NCI-H226 (cell line): ENCODE measurements at places on chromosomes 7 and 10.
A peak's percentile ranks its signal among the peaks of the same experiment; 100 is the strongest.

DNA sequence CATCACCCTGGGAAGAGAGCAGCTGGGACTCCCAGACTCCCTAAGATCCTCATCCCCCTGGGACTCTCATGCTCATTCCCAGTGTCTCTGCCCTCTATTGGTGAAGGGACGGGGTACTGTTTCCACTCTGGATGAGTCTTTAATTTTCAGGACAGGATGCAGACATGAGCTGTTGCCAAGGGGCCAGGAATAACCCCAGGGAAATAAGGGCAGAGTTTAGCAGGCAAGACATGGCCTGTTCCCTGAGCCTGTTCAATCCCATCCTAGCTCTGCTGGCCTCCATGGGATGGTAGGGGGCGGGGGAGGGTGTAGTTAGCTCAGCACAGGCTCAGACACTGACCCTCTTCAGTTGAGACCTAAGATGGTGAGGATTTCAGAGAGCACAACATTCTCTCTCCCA is 14.0 kb downstream of the C10orf105 start:
- no peak for DNase-seq

DNA sequence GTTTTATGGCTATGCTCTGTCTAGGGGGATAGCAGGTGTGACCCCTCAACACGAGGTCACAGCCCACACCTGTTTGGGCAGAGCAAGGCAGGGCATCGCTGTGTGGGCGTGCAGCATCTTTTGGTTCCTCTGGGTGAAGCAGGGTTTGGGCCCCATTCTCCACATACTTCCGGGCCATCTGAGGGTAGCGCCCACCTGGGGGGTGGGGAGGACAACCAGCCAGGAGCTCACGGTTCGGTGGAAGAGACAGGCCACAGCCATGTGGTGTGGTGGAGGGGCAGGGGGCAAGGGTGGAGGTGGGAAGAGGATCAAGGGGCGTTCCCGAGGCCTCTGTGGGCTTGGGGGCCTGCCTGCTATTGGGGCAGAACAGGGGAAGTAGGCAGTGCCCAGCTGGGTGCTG is 2.4 kb downstream of the SH2B2 start:
- DNase-seq, result no peak

DNA sequence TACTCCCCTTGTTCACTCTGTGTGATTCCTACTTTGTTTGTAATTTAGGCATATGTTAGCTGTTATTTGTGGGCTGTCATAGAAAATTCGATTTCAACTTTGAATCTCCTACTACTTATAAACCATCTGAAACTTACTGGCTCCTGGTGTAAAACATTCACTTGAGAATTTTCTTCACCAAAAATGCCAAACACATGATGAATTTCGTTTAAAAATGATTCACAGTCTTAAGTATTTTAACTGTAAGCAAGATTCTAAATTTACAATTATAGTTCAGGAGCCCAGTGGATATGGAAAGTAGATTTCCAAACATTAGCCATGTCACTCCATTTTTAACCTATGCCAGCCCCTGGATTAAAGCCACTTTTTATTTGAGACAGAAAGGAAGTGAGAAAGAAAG is 3.1 kb downstream of the CPED1 start:
- peak; percentile 35 for DNase-seq

DNA sequence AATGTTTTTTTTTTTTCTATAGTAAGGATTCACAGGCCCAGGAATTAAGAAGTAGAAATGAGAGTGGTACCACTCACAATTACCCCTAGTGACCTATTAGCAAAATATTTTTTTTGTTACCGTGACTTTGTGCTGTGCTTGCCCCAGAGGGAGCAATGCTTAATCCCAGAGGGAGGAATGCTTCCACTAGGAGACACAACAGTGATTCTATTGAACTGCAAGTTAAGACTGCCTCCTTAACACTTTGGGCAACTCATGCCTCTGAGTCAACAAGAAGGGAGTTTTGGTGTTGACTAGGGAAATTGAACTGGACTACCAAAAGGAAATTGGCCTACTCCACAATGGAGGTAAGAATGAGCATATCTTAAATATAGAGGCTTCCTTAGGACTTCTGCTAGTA is 17.2 kb upstream of the MEOX2 start:
- DNase-seq, result no peak

DNA sequence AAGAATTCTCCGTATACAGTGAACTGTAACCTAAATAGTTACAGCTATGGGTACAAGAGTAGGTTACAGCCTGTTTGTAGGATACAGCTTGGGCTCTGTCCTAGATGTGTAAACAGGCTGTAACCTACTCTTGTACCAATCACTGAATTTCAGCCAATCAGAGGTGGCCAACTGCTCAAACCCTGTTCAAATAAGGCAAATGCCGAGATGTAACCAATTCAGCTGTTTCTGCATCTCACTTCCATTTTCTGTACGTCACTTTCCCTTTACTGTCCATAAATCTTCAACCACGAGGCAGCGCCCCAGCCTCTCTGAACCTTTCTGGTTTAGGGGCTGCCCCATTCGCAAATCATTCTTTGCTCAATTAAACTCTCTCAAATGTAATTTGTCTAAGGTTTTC is 8.3 kb upstream of the MMP21 start:
- no peak for DNase-seq

DNA sequence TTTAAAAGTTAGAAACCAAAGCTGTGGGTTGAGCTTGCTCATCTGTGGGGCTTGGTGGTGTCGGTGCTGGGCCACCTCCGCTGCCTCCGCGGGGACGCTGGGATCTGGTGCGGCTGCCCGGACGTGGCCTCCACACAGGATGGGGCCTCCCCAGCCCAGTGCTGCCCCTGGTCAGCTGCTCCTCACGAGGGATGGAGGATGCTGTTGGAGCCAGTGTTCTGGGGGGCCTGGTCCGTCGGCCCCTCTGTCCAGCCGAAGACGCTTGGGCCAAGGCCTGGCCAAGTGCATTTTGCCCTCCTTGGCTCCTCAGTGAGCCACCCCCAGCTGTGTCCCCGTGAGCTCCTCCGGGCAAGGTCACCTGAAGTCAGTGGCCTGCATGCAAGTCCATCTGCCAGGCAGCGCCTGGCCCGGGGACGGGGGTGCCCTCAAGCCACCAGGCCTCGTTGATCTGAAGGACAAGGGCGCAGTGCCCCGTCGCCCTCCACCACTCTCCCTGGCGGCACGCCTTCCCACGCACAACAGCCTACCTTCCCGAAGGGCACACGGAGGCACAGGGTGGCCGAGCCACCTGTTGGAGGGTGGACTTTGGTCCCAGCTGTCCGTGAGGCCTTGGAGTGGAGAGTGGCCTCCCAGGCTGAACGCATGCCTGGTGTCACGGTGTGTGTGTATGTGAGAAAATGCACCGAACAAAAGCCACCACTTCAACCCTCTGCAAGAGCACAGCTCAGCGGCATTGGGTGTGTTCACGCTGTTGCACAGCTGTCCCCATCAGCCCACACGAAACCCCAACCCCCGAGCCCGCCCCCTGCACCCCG is 27.3 kb downstream of the KNDC1 start:
- no peak for DNase-seq

DNA sequence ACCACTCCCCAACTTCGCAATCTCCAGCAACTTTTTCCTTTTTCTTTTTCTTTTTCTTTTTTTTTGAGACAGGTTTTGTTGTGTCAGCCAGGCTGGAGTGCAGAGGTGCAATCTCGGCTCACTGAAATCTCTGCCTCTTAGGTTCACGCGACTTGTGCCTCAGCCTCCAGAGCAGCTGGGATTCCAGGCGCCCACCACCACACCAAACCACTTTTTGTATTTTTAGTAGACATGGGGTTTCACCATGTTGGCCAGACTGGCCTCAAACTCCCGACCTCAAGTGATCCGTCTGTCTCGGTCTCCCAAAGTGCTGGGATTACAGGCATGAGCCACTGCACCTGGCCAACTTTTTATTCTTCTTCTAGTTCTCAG is 55.0 kb downstream of the KIAA1549 start:
- no peak for DNase-seq

GRCh38 chr10:72466018-72466417 is 111.3 kb upstream of the DNAJB12 start:
- no peak for DNase-seq

- DNase-seq, result no peak
Observed at GRCh38 chr7:133590795-133591194, 337.9 kb downstream of the EXOC4 start.

DNA sequence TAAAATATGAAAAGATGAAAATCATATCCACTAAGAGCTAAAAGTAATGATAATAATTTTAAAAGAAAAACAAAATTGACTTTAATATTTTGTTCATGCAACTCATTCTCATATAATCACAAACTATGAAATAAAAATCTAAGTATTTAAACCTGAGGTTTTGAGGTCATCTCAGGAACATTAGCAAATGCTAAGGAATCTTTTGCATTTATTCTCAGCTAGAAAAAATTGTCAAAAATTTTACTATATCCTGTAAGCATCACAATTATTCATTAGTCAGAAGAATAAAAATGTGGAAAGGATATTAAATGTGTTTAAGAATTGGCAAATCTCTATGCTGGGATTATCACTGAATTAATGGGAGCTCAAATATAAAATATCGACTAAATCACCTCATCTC is 36.8 kb upstream of the TAX1BP1 start:
- no peak for DNase-seq

DNA sequence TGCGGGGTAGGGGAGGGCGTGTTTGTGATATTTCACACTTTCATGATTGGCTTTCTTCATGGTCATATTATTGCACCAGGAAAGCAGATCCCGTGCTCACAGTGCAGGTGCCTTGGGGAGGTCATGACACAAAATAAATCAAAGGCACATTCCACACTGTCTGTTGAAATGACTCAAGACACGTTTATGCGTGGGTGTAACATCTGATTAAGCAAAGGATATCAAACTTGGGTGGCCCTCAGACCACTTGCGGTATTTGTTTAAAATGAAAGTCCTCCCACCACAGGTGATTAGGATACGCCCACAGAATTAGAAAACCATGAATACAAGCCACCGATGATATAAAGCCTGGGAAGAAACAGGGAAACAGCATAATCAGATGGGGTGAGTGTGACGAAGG is 51.1 kb downstream of the SVIL start:
- DNase-seq, result peak; percentile 47

DNA sequence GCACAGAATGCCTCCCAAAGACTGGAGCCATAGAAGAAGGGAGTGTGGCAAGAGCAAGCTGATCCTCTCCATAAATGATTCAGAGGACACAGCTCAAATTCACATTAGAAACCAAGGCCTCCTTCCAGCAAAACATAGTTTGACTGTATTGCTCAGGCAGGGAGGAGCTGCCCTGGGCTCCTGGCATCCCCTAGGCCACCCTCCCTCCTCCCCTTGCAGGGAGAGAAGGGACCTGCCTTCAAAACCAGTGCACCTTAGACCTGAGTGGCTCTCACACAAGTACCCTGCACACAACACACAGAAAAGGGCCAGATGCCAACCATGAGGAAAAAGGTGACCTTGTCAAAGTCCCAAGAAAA is 64.7 kb downstream of the CREB3L2 start:
- no peak for DNase-seq

- DNase-seq, result no peak
Observed at GRCh38 chr10:124402273-124402672, 16.4 kb downstream of the OAT start.

DNA sequence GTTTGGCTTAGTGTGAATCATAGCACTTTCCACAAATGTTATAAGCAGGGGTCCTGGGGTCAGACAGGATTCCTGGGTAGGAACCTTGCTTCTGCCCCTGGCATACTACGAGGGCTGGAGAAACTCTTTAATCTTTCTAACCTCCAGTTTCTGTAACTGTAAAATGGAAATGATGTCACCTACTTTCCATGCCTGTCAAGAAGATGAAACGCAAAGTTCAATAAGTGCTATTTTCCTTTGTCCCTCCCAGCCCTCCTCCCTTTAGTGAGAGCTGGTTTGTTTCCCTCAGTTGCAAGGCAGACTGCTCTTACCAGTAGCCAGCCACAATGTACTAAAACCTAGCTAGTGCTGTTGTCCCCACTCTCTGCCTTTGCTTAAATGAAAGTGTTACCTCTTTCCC is 117.1 kb upstream of the HPS1 start:
- DNase-seq, result no peak

GRCh38 chr10:86085686-86086085 is 280.9 kb downstream of the GRID1 start:
- no peak for DNase-seq
